Thoracic aorta (tissue), 2 donors: ENCODE measurements at places on chromosomes 6 and 20.

GRCh38 chr20:38804682-38805501 lies 605 bp upstream of the PPP1R16B start:
- DNase-seq, result no peak

- DNase-seq, result no peak
Measured at GRCh38 chr20:55964790-55965189, 40.5 kb downstream of the CBLN4 start.

- no peak for DNase-seq
Measured at GRCh38 chr20:35637276-35637675, 21.6 kb downstream of the SPAG4 start.

GRCh38 chr6:8335896-8336295 lies 99.4 kb downstream of the SLC35B3 start:
- DNase-seq, result no peak

GRCh38 chr6:8914700-8915099 lies 479.4 kb upstream of the SLC35B3 start:
- no peak for DNase-seq

DNA sequence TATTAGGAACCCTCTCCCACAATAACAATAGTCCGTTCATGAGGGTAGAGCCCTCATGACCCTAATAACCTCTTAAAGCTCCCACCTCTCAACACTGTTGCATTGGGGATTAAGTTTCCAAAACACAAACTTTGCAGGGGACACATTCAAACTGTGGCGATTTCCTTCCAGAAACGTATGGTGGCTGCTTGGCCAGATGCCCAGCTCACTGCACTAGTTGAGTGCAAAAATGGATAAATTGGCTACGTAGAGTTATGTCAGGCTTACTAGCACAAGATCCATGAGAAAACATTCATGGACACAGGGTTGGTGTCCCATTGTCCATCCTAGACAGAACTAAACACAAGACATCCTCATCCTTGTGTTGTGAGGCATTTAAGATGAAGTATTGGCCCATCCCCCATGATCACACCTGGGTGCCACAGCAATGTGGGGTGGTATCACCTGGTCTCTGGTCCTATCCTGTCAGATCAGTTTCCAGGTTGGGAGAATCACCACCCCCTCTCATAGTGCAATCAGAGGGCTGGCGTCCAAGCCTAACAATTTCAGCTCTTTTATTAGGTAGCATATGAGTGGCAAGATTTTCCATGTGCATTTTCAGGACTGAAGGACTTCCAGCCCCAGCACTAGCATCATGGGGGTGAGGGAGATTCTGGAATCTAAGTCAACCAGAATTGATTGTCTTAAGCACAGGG lies 63.4 kb upstream of the ELOVL5 start:
- no peak for DNase-seq

DNA sequence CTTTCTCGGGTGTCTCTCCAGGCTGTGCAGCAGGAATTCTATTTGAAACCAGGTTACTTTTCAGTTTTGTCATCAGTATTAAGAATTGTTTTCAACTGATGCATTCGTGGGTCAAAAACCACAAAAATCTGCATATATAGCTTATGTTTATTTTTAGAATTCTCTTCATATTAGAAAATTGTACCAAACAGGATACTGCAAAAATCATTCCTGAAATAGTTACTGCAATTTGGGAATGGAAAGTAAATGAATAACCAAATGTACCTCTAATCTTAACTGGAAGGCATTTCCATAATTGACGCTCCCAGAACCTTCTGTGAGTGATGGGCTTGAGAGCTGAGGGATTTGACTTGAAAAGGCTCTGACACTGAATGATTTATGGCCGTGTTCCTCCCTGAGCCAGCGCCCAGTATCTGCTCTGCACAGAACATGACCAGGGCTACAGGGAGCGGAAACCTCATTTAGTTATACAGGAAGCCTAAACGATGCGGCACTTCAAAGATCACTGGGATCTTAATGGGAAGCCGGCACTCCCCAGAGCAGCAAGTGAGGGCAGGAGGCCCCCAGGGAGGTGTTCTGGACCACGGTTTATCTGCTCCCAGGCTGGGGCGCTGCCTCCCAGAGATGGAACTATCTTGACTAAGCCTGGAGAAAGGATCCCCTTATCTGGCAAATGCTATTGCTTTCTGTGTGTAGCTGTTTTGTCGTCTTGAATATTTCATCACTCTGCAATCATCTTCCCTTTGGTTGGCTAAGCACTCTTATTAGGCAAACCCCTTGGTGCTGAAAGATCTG lies 446.0 kb downstream of the QKI start:
- DNase-seq, result no peak
